Naive B cell (primary cell): ENCODE measurements at places on chromosomes 4 and X.

DNA sequence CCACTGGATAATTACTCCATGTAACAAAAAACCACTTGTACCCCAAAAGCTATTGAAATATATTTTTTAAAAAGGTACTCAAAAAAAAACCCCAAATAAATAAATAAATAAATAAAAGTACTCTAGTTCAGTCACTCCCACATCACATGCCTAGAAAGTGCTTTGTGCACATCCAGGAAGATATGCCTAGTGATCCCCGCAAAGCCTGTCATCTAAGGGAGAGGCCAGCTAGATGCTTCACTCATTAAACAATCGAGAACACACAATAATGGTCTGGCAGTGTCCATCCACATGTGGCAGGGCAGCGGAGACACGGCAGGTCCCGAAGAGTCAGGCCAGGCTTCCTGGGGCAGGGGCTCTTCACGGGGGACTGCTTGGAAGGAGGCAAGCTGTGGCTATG lies 47.6 kb downstream of the RAB33B start:
- DNase-seq: no peak

DNA sequence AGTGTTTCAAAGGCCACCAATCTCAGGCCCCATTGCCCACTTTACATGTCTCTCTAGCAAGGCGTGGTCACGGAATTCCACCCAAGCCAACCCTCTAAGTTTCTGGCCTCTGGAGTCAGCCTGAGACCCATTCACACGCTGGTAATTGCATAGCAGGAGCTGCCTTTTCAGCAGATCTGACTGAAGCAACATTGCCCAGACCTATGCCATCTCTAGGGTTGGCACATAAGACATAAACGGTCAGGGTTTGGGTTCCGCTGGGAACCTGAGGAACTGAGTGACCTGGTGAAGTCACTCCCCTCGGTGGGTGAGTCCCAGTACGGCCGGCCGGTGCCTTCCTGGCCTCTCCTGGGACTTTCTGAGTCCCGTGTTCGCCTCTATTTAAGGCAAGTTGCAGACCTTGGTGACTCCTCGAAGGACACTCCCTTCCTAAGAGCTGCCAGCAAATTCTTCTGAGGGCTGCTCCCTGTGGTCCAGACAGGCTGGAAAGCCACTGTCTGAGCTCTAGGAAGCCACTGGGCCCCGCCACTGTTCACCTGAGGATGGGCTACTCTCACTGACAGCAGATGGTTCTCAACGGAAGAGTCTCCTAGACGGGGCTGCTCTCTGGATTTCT lies 15.9 kb downstream of the CTAG1A start:
- DNase-seq: no peak

- DNase-seq: no peak
Observed at GRCh38 chr4:169040559-169041261, 30.7 kb upstream of the CBR4 start.

- no peak for DNase-seq
Observed at GRCh38 chr4:89837993-89838390, 1.0 kb upstream of the SNCA start.

- DNase-seq: no peak
Observed at GRCh38 chr4:8834681-8835220, 36.9 kb downstream of the HMX1 start.

DNA sequence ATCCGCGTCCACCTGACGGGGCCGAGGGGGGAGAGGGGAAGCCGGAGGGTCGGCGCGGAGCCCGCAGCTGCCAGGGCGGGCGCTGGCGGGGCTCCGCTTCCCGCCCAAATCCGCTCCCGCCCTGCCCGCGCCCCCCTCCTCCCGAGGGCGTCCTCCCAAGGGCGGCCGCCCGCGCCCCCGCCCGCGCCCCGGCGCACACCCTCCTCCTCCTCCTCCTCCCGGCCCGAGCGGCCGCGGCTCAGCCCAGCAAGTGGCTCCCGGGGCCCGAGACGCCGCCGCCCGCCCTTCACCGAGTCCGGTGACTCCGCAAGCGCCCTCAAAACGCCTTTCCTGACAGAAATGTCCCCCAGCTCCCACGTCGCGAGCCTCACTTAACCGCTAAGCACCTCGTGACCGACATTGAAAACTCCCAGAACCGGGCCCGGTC lies 487 bp downstream of the HMGB2 start:
- DNase-seq: no peak

- DNase-seq: no peak
Observed at GRCh38 chr4:184831153-184831552, 5.4 kb upstream of the ACSL1 start.

GRCh38 chr4:155542415-155542814 lies 124.2 kb upstream of the GUCY1A1 start:
- DNase-seq: no peak

- DNase-seq: peak; percentile 3
Observed at GRCh38 chrX:129523079-129523911, at the start of gene SMARCA1. Gene SMARCA1, minus strand, starts transcription at chrX:129523490. Its CDS starts 120 bp downstream, at chrX:129523370.

- DNase-seq: no peak
Observed at GRCh38 chrX:30504309-30504708, 73.3 kb downstream of the TASL start.

- no peak for DNase-seq
Observed at GRCh38 chr4:43816116-43816515, 632.5 kb downstream of the KCTD8 start.

DNA sequence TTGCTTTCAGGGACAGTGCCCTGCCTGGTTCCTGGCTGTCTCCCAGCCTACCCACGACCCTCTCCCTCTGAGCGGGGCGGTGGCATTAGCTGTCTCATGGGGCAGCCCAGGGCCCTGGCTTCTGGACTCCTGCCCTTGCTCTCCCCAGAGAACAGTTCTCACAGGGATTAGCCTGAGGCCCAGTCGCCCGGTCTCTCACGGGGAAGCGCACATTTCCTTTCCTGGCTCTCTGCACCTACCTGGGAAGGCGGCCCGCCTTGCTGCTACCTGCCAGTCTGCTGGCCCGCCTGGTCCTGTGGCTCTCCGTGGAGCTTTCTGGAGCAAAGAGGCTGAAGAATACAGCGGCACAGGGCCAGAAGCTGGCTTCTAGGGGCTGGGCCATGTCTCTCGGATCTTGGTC lies 128.4 kb downstream of the FHDC1 start:
- no peak for DNase-seq

DNA sequence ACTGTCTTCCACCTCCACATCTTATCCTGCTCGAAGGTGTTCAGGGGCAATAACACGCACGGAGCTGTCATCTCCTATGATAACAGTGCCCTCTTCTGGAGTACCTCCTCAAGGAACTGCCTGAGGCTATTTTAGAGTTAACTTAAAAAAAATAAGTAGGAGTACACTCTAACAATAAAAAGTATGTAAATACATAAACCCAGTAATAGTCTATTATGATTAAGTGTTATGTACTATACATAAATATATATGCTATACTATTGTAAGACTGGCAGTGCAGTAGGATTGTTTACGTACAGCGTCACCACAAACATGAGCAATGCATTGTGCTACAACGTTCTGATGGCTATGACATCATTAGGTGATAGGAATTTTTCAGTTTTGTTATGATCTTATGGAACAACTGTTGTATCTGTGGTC lies 34.5 kb upstream of the TLR2 start:
- no peak for DNase-seq

DNA sequence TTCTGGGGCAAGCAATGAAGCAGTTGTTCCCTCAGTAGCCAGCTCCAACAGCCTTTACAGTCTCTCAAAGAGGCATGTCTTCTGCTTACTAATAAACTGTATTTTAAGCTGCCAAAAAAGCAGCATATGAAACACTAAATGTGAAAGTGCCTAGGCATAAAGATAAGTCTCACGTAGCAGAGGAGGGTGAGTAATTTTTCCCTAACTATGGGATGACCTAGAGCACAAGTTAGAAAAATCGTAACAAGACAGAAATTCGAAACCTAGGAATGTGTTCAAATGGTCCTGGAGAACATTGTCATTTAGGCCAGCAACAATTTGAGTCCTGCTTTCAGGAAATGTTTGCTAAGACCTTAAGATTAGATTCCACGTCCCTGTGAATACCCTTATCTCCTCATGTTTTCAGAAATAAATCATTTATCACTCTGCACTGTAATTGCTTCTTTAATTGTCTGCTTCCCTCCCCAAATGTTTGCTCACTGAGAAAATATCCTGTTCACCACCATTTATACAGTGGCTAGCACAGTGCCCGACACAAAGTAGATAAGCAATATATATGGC lies 222.2 kb downstream of the KCNIP4 start:
- DNase-seq: no peak

- no peak for DNase-seq
Observed at GRCh38 chrX:105773801-105774200, 48.5 kb upstream of the NRK start.

GRCh38 chr4:64715741-64716140 lies 306.5 kb upstream of the TECRL start:
- no peak for DNase-seq

DNA sequence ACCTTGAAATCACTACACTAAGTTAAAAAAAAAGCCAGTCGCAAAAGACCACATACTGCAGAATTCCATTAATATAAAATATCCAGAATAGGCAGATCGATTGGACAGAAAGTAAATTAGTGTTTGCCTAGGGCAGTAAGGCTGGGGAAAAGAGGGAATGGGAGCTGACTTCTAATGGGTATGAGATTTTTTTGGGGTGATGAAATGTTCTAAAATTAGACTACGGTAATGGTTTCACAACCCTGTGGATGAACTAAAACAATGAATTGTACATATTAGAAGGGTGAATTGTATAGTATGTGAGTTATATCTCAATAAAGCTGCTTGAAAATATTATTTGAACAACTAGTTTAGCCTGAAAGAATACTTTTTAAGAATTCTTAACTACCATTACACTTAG lies 6.7 kb upstream of the GPRIN3 start:
- DNase-seq: no peak

GRCh38 chr4:16443504-16444088 lies 217.3 kb upstream of the TAPT1 start:
- DNase-seq: peak; percentile 7

DNA sequence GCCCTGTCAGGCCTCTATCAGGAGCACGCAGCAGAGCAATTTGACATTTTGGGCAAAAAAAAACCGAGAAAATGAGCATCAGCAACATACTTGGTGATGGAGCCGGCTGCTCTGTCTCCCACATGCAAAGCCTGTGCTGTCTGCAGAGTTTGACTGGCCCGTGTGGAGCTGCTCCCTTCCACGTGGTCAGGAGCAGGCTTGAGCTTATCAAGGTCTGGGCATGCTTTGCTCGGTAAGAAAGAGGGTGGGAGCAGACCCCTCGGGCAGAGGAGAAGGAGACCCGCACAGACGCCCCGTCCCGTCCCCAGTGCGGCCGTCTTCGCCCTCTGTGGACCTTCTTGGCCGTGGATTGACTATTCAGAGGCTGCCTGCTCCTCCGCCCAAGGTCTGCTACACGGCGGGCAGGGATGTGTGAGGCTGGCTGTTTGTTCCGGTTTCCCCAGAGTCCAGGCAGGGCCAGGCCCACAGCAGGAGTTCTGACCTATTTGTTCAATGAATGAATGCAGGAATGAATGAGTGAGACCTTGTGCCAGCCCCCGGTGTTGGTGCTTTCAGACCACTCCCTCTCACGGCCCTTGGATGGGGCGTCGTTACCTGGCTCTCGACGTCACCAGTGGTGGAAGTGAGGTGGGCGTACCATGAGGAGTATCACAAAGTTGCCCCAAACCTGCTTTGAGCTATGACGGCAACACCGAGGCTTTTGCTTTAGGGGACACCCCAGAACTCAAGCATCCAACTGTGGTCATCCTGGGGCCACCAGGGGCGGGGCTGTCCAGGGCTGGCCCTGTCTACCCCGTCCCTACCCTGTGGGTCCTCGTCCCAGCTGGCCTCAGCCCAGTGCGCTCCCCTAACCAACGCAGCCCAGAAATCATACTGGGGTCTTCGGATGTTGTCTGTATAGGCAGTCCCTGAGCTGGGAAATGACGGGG lies 54.7 kb upstream of the ADRA2C start:
- DNase-seq: no peak
